Activated CD8-positive, alpha-beta memory T cell treated with anti-CD3 and anti-CD28 coated beads for 1 hour (primary cell): ENCODE measurements at places on chromosomes 1 and 21.
A peak's percentile ranks its signal among the peaks of the same experiment; 100 is the strongest.

- no peak for DNase-seq
Observed at GRCh38 chr1:87330057-87330884, 1.6 kb downstream of the LMO4 start.

GRCh38 chr1:67889953-67890567 lies 56.8 kb upstream of the GNG12 start:
- DNase-seq: no peak

DNA sequence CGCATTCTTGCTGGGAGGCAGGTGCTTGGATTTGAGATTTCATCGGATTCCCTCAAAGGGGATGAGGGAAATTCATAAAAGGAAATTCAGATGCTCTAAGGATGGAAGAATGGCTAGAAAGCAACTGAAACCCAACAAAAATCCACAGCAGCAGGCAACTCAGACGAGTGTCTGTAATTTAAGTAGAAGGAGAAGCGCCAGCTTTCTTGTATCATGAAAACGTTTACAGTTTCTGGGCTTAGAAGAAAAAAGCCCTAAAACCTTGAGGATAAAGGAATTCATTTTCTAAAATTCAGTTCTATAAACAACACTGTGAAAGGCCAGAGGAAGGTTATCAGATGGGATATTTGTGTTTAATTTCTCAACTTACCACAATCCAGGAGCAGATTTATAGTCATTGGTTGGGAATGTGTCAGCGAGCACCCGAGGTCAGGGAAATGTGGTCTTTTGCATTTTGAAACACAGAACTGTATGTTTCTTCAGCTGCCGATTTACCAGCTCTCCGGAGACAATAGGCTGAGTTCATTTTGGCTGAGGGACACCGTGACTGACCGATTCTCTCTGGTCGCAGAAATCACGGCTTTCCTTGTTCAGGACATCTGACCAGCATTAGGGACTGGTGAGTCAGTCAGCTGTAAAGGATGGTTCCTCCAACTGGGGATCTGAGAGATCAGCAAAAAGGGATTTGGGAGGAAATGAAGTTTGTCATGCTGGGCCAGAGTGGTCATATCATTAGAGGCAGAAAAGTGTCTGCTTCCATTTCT lies 111.6 kb upstream of the ERRFI1 start:
- DNase-seq: no peak

DNA sequence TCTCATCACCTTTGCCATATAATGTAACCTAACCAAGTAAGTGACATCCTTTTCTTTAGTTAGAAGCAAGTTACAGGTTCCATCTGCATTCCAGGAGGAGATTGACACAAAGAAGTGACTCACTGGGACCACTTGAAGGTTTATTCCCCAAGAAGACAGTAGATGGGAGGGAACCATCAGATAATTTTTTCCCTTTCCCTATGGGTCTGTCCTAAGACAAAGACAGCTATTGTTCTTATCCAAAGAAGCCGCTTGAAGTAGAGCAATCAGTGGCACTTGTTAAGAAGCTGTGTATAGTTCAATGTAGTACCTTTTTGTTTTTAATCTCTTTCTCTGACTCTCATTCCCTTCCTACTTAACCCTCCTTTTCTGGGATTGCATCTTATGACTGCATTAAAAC lies 139.9 kb upstream of the B3GALT2 start:
- no peak for DNase-seq

- no peak for DNase-seq
Observed at GRCh38 chr1:19734056-19734455, 65.7 kb downstream of the TMCO4 start.

DNA sequence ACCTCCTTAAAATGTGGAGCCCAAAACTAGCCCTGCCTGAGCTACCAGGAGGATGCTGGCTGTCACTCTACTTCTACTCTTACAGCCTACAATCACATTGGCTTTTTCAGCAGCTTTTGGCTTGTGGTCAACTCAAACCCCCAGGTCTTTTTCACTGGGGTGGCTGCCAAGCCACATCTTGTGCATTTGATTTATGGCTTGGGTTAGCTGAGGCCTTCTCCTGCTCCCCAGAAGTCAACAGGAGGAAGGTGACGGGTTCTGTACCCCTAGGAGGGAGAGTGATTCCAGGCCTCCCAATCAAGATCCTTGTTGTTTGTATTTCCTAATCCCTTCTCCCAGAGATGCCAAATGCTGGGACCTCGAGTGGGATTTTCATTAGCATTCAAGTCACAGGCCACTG lies 124.3 kb downstream of the LACTBL1 start:
- no peak for DNase-seq

- peak; percentile 8 for DNase-seq
Observed at GRCh38 chr1:230109895-230110667, 43.0 kb downstream of the GALNT2 start.

DNA sequence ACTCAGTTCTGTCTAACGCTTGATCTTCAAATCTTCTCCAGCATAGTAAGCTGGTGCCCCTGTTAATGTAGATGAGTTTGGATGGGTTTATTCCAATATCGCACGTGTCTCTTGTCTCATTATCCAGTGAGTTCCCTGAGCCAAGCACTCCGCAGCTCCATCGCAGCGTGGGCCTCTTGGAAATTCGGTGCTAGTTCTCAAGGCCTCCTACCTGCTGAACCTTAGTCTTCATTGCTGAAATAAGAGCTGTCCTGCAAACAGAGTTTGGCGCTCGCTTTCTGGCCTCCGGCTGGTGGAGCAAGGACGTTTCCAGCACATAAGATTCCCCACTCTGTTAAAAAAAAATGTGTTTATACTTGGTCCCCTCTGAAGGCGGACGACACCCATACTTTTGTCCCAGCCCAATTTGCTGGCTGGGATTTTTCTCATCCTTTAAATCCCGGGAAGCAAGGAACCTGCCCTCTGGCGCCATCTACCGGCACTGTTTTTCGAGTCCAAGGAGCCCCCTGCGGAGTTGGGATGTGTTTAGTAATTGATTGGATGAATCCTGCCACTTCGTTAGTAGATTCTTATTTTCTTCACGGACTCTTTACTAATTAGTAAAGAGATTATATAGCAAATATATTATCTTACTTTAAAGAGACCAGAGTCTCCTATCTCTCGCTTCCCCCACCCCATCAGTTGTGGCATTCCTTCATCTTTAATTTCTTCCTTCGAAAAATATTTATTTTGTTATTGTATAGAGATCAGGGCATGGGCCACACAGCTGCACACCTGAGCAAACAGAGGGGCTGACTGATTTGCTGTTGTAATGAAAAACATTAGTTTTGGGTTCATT lies 14.7 kb downstream of the JUN start:
- DNase-seq: no peak

- no peak for DNase-seq
Observed at GRCh38 chr1:77940921-77941570, 37.8 kb downstream of the FUBP1 start.

DNA sequence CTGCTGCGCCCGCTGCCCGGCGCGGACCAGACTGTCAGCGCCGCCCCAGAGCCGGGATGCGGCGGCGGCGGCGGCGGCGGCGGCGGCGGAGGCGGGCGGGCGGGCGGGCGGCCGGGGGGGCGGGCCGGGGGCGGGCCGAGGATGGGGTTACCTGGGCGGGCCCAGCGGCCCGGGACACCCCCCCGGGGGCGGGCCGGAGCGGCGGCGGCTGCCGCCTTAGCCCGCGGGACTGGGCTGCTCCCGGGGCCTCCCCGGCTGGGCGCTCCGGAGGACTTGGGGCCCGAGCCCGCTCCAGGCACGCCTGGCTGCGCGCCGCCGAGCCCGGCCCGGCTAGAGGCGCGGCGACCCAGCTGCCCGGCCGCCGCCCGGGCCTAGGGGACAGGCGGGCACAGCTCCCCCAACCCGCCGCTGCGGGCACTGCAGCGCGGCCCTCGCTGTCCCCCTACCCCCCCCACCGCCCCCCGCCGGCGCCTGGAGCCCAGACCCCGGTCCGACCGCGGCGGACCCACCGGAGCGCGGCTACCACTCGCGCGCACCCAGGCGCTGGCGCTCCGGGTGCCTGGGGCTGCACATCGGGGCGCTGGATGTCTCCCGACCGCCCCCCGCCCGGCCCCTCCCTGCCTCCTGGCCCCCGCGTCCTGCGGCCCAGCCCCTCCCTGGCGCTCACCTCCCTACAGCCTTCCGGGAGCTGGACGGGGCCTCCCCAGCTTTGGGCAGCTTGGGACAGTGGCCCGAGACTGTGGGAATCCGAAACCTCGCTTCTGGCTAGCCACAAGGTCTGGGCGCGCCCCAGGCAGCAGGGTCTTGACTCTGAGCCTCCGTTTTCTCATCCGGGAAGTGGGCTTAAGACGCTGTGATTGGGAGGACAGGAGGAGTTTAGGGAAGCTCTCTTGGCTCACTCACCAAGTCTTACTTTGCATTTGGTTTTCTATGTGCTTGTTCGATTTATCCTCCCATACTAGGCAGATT lies at the start of gene WNT4:
TSS of gene WNT4 (minus strand) at position 33 of the 969 bp plus-strand sequence. CDS start 175 bp downstream, outside the sequence.
- DNase-seq: no peak

GRCh38 chr1:32242341-32242851 lies 4.6 kb upstream of the FAM167B start:
- no peak for DNase-seq
